Brain pericyte (primary cell): ENCODE measurements at places on chromosomes 11 and 22.

DNA sequence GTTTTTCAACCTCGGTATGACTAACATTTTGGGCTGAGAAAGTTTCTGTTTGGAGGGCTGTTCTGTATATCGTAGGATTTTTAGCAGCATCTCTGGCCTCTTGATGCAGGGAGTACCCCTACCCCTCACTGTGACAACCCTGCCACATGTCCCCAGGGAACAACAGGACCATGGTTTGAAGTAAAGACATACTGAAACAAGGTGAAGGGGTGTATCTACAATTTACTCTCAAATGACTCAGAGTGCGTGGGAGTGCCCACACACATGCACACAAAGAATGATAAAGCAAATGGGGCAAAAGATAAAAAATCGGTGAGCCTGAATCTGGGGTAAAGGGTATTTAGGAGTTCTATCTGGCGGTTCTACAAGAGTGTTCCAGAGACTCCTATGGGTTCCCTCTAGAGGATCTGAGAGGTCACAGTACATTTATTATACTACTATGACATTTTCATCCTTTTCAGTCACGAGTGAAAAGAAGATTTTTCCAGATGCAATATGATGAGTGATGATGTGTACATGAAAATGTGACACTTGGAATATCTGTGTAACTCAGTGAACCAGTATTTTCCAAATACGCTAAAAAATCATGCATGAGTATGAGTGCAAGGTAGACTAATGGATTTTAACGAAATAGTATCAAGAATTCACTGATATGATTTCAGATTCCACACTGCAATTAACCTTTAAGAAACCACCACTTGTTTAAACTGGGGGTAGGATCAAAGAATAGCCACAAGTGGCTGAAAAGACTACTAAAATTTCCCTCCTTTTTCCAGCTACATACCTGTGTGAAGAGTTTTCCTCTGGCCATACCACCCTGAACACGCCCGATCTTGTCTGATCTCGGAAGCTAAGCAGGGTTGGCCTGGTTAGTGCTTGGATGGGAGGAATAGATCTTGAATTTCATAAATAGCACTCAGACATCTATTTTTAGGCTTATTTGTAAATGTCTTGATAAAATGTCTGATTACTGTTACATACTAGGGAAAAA, 56.3 kb upstream of the YPEL1 start:
- no peak for DNase-seq

DNA sequence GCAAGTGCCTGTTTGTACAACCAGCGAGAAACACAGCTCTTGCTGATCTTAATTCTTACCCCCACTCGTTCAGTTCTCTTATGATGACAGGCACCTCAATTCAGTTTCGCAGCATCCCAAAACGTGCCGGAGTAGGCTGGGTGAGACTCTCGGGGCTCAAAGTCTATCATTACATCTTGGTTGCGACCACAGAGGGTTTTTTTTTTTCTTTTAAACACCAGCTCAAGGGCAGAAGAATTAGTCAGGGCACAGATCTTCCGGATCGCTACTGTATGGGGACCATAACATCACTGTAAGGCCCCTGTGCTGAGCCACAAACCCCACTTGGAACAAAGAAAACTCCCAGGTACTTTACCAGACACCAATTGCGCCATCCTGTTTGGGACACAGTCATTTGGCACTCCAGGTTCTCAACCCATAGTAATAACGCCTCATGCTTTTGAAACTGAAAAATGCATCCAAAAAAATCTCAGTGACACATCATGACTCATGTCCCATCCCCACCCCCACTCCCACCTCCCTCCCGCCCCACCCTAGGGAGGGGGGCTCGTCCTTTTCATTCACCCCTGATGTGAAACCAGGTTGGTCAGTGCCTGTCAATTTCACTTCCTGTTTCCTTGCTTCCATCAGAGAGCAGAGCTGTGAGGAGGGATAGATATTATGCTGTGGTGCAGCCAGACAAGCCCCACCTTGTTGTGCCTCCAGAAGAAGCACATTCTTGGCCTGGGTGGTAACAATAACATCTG, 41.0 kb upstream of the CD5 start:
- DNase-seq, result no peak

DNA sequence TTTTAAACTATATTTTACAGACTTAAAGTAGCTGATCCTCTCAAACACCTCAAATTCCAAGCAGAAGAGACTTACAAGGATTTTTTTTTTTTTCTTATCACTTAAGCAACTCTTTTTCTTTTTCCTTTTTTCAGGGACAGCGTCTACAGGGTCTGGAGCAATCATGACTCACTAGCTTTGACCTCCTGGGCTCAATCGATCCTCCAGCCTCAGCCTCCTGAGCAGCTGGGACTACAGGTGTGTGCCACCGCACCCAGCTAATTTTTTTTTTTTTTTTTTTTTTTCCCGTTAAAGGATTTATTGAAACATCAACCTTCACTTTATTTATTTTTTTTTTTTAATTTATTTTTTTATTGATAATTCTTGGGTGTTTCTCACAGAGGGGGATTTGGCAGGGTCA, 4.5 kb upstream of the MACROD1 start:
- no peak for DNase-seq

DNA sequence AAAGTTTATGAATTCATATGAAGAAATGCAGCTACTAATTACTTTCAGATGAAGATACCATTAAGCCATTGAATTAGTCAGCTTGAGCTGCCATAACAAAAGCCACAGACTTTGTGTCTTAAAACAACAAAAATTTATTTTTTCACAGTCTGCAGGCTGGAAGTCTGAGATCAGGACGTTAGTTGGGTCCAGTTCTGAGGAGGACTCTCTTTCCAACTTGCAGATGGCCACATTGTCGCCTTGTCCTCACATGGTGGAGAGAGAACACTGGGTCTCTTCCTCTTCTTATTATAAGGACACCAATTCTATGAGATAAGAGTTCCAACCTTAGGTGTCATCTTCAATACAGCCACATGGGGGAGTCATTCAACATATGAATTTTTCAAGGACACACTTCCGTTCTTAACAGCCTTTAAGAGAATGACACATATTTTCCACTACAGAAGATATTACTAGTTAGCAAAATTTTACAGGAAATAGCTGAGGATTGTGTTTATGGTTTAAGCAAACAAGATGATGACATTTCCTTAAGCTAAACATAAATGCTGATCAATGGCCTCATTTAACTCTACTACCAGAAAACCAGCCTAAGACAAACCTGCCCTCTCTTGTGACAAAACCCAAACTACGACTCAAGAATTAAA, 56.0 kb downstream of the DCUN1D5 start:
- DNase-seq, result peak; percentile 16
